Fibroblast of upper back skin (primary cell): ENCODE measurements at places on chromosomes 11 and 22.

DNA sequence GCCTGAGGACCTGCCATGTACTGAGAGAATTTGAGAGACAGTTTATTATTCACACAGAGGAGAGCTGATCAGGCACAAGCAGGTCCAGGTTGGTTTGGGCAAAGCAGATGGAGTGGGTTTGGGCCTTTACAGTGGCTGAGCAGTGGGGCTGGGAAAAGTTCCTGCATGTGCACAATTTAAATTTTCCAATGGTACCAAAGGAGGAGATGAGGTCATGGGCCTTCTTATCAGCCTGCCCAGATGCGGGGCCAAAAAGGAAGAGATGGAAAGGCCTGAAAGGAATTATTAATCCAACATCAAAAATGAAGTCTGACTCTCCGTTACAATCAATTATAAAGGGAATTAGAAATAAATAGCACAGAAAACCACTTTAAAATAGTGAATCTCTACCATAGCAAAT, 367.6 kb downstream of the TMEM135 start:
- DNase-seq = no peak

GRCh38 chr11:64216879-64217278, 9.1 kb downstream of the TRPT1 start:
- no peak for DNase-seq

GRCh38 chr11:46599340-46600193, 5.7 kb upstream of the AMBRA1 start:
- DNase-seq = no peak

- DNase-seq = no peak
Observed at GRCh38 chr11:19994672-19995071, 165.6 kb downstream of the DBX1 start.

- no peak for DNase-seq
Observed at GRCh38 chr11:93704237-93704636, 37.1 kb downstream of the TAF1D start.

GRCh38 chr11:65903068-65903481, 2.9 kb upstream of the FOSL1 start:
- DNase-seq = peak; percentile 89

DNA sequence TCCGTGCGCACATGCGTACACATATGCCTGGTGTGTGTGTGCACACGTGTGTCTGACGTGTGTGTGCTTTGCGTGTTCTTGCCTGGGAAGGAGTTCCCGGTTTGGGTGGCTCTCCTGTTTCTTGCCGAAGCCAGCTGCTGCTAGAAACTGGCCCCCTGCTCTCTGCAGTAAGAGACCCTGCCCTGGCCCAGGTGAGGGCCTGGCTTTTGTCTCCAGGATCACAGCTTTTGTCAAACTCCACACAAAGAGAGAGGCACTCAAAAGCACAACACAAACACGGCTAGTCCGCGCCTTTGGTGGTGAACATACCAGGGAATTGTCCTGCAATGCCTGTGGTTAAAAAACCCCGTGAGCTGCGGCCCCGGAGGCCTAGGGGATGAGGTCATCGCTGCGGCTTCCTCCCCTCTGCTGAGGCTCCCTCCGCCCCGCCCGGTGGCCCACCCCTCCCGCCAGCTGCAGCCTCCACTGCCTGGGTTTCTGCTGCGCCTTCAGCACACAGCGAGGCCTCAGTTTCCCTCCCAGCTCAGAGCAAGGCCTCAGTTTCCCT, 88.9 kb downstream of the KCNQ1 start:
- DNase-seq = peak; percentile 95

DNA sequence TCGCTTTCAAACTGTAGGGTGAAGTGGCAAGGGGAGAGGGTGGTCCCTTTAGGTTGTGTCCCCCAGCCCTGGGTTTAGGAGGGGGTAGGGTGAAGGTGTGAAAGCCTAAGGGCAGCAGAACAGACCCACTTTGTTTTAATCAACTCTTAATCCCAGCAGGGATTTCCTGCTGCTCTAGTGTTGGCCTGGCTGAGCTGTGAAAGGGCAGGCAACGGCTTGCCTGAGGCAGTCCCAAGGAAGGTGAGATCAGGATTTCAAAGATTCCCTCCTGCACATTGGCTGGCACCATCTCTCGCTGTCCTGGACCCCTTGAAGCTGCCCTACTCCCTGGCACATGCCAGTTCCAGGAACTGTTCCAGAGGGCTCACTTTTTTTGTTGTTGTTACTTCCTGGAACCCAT, 221.3 kb downstream of the INSC start:
- no peak for DNase-seq

DNA sequence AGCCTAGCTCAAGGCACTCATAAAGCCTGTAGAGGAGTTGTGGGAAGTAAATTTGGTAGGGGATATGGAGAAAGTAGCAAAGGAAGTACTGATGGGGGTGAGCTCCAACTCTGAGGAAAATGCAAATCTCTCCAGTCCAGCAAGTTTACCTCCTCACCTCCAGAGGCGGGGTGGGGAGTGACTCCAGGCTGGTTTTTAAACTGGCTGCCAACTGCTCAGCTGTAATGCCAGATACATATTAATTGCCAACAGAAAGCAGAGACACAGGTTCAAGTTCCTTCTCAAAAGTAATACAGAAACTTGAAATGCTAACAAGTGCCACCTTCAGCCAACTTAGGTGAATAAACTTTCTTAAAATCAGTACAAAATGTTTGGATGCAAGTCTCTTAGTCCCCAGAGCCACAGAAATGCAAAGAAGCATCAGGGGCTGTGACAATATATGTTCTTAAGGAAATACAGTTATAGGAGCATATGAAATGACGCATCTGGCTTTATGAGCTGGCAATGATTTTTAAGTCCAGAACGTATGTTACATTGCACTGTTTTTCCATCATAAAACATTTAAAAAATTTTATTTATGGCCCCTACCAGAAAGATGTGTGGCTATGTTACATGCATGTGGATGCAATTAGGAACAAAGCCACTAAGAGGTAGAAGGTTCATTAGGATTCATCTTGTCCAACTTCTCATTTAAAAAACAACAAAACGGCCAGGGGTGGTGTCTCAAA, 436.4 kb upstream of the CCDC90B start:
- no peak for DNase-seq

DNA sequence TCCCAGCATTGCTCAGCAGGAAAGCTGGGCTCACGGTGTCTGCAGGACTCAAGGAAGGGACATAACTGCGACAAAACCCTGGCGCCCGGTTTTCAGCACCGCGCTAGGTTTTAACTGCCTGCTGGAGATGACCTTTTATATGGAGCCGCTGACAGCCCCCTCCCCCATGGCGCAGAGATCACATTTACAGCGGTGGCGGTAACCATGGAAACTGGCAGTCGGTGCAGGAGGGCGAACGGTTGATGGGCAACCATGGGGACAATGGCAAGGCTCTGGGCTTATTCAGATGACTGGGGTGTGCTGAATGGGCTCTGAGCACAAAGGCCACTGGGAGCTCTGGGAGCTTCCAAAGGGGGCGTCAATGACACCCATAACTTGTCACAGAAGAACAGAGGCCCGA, 37.2 kb downstream of the CELSR1 start:
- no peak for DNase-seq

- DNase-seq = no peak
Observed at GRCh38 chr22:30556388-30556787, 9.8 kb upstream of the SEC14L6 start.

GRCh38 chr11:71178076-71178475, 74.3 kb downstream of the SHANK2 start:
- no peak for DNase-seq

DNA sequence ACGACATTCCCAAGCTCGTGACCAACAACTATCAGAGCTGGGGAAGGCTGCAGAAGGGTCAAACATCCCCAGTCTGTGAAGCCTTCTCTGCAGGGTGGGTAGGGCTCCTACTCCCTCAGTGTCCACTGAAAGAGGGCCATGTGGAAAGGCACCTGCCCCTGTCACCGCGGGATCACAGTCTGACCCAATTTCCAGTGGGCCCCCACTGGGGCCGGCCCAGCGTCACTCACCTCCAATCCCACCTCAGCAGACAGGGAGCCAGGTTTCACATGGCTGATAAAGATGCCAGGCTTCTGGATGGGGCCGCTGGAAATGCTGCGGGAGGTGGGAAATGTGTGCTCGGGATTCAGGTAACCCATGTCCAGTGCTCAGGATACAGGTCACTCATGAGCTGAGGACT, 20.0 kb downstream of the USH1C start:
- DNase-seq = no peak

GRCh38 chr11:12888525-12889158, 120.5 kb upstream of the RASSF10 start:
- DNase-seq = peak; percentile 89

- no peak for DNase-seq
Observed at GRCh38 chr11:121054266-121054665, 30.4 kb downstream of the TBCEL start.

DNA sequence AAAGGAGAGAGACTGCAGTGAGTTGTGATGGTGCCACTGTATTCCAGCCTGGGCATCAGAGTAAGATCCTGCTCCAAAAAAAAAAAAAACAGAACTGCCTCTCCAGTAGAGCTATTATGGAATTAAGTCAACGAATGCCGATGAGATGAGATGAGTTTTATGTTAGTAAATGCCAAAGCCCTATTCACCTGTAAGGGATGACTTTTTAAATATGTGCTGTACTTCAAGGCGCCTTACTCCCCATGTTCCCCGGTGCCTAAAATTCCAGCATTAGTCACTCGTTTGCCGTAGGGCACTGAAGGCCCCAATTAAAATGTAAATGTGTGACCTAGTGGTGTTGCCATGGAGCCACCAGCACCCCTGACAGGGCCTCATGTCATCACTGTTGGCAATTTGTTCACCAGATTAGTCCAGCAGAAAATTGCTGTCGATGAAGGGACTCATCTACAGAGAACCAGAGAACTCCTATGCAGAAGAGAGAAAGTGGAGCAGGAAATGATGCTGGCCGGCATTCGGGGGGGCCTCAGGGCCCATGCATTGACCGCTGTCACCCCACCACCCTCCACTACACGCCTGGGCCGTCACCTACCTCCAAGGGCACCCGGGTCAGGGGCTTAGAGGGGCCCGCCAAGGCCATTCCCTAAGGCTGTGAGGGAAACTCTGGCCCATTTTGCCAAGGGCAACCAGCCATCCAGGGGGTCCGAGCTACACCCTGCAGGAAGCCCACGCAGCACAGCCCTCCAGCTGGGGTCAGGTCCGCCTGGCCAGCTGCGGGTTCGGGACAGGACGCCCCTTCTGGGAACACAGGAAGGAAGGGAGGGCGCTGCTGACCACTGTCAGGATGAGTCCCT, 17.8 kb downstream of the LIF start:
- no peak for DNase-seq

DNA sequence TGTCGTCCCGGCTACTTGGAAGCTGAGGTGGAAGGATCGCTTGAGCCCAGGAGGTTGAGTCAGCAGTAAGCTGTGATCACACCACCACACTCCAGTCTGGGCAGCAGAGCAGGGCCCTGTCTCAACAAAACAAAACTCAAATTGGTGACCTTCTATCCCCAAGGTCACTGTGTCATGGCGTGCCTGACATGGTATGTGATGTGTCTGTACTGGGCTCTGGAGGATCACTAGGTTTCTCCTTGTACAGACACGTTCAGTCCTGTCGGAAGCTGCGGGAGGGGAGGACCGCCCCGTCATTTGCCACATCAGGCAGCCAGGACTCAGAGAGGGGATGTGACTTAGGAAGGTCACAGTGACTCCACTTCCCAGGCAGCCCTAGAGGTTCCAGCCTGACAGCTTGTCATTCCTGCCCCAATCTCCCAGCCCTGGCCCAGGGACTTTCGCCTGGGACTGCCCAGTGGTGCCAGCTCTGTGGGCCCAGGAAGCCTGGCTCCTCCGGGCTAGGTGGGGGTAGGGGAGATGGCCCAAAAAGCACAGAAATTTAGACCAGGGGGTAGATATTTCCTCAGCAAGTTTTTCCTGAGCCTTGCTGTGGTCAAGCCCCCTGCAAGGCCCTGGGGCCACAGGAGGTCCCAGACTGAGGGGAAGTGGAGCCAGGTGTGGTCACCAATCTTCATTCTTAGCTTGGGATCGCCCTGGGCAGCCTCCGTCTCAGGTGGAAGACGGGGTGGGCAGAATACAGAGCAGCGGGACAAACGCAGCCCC, 53.2 kb downstream of the TRIOBP start:
- peak; percentile 45 for DNase-seq

DNA sequence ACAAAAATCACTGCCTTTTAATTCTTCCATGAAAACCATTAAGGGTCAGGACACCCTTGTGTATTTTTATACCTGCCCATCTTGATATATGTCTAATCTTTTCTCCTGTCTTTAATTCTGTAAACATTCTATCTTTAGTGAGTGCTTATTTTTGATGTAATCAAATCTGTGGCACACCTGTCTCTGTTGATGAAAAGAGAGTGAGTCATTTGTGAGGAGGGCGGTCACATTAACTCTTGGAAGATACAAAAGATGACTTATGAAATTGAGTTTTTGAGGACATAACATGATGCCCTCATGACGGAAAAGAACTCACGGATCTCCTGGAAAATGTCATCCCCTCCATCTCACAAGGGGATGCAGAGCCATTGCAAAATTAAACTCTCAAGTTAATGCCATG, 206.5 kb upstream of the PGR start:
- DNase-seq = no peak

GRCh38 chr11:116471608-116472256, 301.1 kb downstream of the BUD13 start:
- peak; percentile 98 for DNase-seq

GRCh38 chr22:43851979-43852307, 10.4 kb downstream of the SULT4A1 start:
- DNase-seq = no peak

DNA sequence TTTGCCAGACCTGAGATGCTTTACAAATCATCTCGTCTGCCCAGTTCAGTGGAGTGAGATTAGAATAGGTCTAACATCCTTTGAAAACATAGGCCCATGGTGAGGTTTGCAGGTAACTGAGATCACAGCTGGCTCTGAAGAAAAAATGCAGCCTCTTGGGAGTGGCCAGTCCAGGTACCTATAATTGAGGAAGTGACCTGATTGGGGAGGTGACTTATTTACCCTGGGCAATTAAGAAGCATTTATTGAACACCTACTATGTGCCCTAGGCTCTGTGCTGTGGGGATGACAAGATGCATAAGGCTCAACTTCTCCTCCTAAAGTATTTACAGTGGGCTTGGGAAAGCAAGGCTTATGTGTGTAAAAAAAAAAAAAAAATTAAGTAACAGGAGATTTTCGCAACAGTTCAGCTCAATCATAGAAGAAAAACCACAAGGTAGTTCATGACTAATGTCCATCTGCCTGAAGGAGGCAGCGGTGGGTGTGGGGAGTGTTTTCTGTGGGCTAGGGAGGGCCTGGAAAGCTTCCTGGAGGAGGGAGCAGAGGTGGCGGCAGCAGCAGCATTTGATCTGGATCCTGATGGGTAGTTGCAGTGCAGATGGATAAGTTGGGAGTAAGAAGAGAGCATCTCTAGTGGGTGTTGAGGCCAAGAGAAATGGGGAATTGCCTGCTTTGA, 16.1 kb downstream of the MICAL2 start:
- DNase-seq = peak; percentile 92

- DNase-seq = no peak
Observed at GRCh38 chr22:25172153-25172552, 27.5 kb upstream of the CRYBB3 start.

- no peak for DNase-seq
Observed at GRCh38 chr11:2530855-2531200, 86.0 kb downstream of the KCNQ1 start.

DNA sequence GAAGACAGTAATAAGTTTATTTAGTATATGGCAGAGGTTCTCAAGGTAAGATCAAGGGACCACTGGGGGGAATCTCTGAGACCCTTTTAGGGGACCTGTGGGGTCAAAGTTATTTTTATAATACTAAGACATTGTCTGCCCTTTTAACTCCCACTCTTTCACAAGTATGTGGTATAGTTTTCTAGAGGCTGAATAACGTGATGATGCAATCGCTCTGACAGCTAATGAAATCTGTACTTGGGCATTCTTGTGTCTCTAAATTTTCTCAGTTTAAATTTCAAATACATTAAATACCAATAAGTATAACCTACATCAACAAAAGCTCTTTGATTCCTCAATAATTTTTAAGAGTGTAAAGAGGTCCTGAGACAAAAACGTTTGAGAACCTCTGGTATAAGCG, 147.9 kb downstream of the ATG16L2 start:
- peak; percentile 73 for DNase-seq
